ENCODE measurements at places on chromosomes 13 and 19.
A peak's percentile ranks its signal among the peaks of the same experiment; 100 is the strongest.

- DNase-seq = no peak
Observed at GRCh38 chr13:95368998-95369397, 67.7 kb upstream of the ABCC4 start.

- DNase-seq = peak; percentile 57
Observed at GRCh38 chr19:1104311-1105007, 665 bp downstream of the GPX4 start.

- no peak for DNase-seq
Observed at GRCh38 chr13:63166345-63166744, 1750.7 kb upstream of the PCDH20 start.

GRCh38 chr13:49436890-49437289 is 7.0 kb downstream of the CAB39L start:
- DNase-seq = no peak

- no peak for DNase-seq
Observed at GRCh38 chr19:48674216-48674809, 1.5 kb upstream of the NTN5 start.

DNA sequence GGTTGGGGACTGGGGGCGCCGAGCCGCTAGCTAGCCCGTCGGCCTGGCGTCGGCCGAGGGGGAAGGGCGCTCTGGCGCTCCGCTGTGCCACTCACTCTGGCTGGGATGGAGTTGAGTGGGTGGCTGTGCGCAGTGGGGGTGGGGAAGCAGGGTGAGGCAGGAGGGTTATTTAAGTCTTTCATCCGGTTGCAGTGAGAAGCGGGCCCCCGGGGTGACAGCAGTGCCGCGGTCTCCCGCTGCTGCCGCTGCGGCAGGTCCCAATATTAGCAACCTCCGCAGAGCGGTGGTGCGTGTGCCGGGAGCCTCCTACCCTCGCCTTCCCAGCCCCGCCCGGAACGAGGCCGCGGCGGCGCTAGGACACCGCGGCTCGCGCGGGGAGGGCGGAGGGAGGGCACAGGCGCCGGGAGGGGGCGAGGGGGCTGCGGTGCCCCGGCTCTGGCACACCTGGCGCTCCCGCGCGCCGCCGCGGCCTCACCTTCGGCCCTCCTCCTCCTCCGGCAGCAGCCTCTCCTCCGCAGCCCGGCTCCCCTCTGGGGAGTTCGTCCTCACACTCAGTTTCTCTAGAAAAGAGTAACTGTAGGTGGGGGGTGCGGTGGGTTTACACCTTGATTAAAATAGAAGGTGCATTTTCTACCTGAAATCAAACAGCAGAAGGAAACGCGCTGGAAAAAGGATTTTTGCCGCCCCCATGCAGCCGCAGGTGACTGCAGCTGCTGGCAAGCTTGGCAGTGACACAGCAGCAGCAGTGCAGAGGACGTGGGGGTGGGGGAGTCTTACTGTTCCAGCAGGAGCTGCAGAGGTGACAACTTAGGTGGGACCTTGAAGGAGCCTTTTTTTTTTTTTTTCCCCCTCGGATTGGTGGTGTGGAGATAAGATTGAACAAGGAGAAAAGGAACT is 4.5 kb downstream of the FGF9 start:
- DNase-seq = peak; percentile 33
